NCI-H2081 (cell line): ENCODE measurements at places on chromosomes 3 and 15.

DNA sequence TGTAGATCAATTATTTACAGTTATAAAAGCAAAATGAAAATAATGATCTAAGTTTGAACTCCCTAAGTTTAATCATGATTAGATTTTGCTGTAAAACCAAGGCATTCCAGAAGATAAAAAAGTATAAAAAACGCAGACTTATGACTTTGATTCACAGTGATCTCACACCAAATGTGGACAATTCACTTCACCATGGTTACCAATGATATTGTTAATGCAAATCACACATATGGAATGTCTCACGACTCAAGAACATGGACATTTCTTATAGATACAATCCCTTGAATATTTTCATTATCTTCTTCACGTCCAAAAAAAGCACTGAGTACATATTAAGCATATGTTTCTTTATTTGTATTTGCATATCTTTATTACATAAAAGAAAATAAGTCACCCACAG, 1054.2 kb downstream of the NAALADL2 start:
- no peak for DNase-seq

- DNase-seq: no peak
Measured at GRCh38 chr3:9582332-9582731, 28.7 kb upstream of the LHFPL4 start.

DNA sequence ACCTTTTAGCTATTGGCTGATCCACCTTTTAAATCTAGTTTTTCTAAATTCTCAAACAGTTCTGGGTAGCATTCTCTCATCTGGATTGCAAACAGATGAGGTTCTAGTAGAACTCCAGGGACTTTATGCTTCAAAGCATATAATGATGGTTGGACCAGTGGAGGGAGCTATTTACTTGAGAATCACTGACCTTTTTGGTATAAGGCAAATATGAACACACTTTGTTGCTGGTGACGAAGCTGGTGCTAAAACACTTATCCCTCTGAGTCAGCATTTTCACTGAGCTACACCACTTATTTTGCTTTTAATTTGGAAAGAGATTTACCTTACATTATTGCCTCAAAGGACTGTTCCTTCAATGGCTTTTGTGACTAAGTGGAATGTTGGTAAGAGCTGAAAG, 58.6 kb upstream of the SLITRK3 start:
- peak; percentile 54 for DNase-seq

GRCh38 chr15:100691321-100691720, 88.9 kb downstream of the ASB7 start:
- no peak for DNase-seq

- DNase-seq: no peak
Measured at GRCh38 chr3:13662238-13662847, 113.4 kb downstream of the FBLN2 start.

DNA sequence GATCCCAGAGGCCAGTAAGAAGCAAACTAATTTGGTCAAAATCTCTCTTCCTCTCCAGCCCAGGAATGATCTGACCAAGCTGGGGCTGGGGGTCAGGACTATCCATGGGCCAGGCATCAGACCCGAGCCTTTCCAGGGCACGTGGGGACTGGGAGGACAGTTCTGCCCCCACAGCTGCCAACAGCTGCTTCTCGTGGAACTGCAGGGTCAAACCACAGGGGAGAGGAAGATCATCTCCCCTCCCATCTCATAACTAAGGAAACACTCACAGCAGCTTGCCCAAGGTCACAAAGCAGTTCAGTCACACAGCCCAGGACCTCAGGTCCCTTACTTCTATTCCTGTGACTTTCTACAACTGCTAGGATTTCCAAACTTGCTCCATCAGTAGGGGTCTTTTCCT, 47.1 kb downstream of the DAPK2 start:
- no peak for DNase-seq

- no peak for DNase-seq
Measured at GRCh38 chr3:4776980-4777581, 202.2 kb upstream of the BHLHE40 start.

DNA sequence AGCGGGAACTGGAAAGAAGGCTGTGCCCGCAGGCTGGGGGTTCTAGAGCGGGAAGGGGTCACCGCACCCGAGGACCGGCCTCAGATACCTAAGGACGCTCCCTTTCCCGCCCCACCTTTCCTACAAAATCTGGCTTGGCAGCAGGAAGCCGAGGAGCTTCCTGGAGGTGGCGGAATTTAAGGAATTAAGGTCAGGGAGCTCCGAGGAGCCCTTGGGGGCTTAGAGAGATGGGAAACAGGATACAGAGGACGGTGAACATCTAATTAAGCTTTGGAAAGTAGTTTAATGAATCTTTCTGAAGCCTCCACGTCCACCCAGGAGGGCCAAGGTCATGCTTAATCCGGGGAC, 507 bp upstream of the AP3B2 start:
- no peak for DNase-seq

- DNase-seq: no peak
Measured at GRCh38 chr3:137963463-137963862, 46.5 kb upstream of the CLDN18 start.

DNA sequence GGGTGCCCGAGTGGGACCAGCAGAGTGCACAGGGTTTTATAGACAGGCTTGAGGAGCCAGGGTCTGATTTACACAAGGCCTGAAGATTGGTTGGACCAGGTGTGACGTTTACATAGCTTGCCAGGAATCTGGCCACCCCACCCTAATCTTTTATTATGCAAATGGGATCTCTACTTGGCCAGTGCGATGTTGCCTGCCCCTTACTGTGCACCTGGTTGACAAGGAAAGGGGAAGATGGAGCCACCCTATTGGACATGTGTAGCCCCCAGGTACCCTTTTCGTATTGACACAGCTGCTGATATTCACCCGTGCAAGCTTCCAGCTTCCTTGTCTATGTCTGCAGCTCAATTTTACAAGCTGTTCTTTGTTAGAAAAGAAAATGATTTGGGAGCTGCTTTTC, 132.0 kb downstream of the ARNT2 start:
- peak; percentile 91 for DNase-seq

DNA sequence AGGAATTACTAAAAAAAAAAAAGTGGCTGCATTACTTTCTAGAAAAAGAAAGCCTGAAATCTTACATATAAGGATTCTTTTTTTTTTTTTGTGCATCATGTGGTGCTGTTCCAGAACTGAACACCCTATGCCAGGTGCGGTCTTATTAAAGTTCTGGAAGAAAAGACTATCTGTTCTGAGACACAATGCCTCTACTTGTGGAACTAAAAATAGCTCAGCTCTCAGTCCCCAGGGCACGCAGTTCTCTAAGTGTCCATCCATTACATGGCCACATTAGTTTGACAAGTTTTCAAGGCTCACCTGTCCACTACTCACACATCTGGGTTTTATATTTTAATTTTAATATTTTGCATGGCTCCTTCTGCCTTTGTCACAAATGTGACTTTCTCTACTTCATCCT, 126.6 kb upstream of the ADAMTS9 start:
- no peak for DNase-seq

DNA sequence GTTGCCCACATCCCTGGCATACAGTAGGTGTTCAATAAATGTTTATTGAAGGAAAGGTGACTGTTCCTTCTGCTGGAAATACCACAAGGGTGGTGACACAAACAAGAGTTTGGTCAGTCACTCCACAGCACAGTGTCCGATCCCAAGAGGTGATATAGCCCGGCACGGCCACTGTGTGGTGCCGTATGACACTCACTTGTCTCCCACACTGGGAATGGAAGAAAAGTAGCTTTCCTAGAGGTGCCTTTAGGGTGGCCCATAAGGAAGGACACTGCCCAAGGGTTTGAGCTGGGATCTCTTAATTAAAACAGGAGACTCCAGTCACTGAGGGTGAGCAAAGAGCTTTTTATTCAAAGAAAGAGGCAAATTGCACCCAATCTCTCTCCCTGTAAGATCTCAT, 40.5 kb downstream of the TGM4 start:
- DNase-seq: no peak

- no peak for DNase-seq
Measured at GRCh38 chr3:27696906-27697305, 25.2 kb downstream of the EOMES start.

GRCh38 chr3:84439476-84439875, 519.3 kb upstream of the CADM2 start:
- no peak for DNase-seq

DNA sequence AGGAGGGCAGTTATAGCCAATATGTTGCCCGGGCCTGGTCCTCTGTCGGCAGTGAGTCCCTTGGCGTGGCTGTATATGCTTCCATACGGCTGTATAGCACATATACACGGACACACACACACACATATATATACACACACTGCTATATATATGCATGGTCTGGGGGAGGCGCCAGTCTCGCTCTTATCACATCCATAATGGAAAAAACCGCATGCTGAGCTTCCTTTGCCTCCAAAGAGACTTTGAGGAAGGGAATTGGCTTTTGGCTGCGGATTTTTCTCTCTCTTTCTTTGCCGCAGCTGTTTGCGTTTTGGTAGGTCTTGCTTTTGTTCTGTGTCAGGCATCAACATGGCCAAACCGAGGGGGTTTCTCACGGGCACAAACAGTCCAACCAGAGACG, 11.3 kb upstream of the TMEM115 start:
- peak; percentile 23 for DNase-seq

DNA sequence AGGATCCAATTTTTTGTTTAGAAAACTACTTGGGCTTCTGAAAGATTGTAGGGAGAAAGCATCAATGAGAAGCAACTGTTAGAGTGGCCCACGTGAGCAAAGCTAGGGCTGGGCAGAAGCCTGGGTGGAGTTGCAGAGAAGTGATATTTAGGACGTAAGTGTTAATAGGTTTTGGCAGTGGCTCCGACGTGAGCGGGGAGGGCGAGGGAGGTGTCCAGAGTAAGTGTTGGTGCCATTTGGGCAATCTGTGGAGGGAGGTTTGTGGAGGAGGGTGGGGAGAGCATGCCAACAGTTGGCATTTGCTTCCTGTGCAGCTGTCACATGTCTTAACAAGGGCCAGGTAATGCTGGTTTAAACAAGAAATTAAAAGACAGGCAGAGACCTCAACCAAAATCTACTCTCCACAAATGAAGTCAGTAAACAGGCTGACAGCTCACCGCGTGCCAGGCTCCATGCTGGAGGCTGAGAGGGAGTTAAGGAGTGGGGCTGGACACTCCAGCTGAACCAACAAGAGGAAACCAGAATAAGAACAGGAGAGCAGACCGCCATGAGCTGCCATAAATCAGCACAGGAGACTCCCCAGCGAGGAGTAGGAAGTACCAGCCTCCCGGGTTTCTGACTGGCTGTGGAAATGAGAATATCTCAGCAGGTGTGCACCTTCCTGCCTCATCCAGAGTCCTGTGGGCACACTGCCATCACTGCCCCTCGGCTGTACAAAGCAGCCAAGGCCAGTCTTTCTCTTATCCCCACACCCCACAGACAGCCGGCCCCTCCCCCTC, 232.6 kb downstream of the ABHD5 start:
- DNase-seq: peak; percentile 84

GRCh38 chr3:13282986-13283876, 136.9 kb downstream of the NUP210 start:
- peak; percentile 60 for DNase-seq

DNA sequence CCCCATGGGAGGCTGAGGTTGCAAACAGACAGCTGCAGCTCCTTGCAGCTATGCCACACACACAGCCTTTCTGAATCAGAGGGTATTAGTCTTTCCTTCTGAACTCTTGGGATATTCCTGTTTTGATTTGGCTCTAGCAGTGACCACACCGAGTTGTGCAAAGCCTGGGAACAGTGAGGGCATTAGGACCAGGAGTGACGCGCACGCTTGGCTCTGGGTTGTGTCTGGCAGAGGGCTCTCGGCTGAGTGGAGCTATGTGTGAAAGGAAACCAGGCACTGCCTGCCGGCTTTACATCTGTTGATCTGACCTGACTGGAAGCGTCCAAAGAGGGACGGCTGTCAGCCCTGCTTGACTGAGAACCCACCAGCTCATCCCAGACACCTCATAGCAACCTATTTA, at the start of gene GALNT15:
Gene GALNT15 (plus strand): TSS at position 292 of the 400 bp plus-strand sequence. CDS start 472 bp downstream, outside the sequence.
- DNase-seq: no peak

GRCh38 chr3:123053107-123053506, 13.7 kb upstream of the PDIA5 start:
- DNase-seq: no peak

GRCh38 chr3:17074559-17074958, 189.8 kb downstream of the PLCL2 start:
- DNase-seq: no peak

DNA sequence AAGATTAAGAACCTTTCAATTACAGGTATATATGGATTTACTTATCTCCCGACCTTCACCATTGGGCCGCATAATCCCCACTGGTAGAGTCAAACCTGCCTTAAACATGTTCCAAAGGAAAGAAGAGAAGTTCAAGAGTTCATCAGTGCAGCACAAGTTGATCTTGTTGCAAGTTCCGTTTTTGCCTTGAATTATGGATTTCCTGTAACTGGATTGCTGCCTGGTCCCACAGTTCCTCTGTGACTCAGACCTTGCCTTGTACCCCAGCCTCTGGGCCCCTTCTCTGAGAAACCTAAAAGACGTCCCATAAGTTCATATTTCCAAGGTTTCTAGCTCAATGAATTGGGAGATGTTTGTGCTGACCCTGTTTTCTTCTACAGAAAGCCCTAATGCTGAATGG, 112.5 kb upstream of the THBS1 start:
- DNase-seq: no peak

GRCh38 chr15:67914537-67915460, 75.0 kb upstream of the RNU6-1 start:
- peak; percentile 47 for DNase-seq

DNA sequence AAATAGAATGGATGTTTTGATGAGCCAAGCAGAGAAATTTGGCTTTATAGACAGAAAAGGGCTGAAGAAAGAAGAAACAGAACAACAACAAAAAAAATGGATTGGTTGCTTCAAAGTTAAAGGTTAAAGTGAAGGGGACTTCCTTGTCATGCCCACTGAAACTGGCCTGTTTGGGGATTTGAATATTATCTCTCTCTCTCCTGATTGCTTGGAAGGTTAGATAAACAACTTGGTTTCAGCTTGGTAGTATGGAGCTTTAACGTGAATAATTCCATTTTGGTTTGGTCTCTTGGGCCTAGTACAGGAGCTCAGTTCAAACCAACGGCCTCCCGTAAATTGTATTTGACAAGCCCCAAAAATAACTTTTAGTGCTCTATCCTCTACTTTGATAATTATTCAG, 70.8 kb upstream of the MBNL1 start:
- DNase-seq: no peak

- no peak for DNase-seq
Measured at GRCh38 chr3:6928064-6928463, 67.1 kb downstream of the GRM7 start.

GRCh38 chr3:111081008-111081545, 9.5 kb downstream of the NECTIN3 start:
- no peak for DNase-seq

- DNase-seq: no peak
Measured at GRCh38 chr3:126261037-126261436, 80.7 kb upstream of the ALDH1L1 start.

DNA sequence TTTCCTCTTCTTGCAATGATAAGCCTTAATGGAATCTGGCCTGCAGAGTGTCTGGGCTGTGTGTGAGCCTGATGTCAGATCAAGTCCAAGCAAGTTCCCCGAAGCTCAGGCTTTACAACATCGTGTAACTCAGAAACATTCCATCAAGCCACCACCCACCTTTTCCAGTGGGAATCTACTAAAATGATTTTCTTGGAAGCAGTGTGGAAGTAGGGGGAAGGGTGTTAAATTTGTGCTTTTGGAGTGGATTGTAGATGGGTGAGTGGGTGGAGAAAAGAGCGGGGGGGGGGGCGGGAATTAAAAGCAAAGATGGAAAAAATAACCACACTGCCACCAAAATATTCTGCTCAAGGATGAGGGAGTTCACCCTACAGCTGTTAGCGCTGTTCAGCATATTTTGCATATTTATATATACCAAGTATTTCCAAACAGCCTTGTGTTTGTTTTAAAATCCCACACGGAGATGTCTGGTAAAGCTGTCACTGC, 53.6 kb downstream of the VGLL3 start:
- no peak for DNase-seq

- DNase-seq: no peak
Measured at GRCh38 chr3:87161417-87161816, 65.7 kb upstream of the CHMP2B start.
